ENCODE measurements at places on chromosomes 2 and 18.

- no peak for DNase-seq
Measured at GRCh38 chr2:109594246-109594885, 19.4 kb downstream of the SEPTIN10 start.

GRCh38 chr2:218228366-218229090, 11.5 kb downstream of the ARPC2 start:
- no peak for DNase-seq

- DNase-seq, result no peak
Measured at GRCh38 chr2:83615511-83615910, 843.6 kb downstream of the SUCLG1 start.

DNA sequence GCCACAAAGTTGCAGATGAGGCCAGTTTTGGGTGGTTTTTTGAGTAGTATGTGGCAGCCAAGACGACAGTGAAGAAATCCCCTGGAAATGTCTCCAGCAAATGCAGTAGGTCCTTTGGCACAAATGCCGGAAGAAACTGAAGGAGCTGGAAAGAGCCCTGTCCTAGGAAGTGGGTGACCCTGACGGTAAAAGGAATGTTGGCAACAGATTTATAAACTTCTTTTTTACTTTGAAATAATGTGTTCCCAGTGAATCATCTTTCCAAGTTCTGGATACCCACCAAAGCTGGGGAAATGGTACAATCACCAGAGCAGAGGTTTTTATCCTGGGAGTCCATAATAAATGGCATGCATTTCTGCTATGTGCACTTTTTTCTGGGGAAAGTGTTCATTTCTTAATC, 112.9 kb downstream of the CSRNP3 start:
- no peak for DNase-seq

DNA sequence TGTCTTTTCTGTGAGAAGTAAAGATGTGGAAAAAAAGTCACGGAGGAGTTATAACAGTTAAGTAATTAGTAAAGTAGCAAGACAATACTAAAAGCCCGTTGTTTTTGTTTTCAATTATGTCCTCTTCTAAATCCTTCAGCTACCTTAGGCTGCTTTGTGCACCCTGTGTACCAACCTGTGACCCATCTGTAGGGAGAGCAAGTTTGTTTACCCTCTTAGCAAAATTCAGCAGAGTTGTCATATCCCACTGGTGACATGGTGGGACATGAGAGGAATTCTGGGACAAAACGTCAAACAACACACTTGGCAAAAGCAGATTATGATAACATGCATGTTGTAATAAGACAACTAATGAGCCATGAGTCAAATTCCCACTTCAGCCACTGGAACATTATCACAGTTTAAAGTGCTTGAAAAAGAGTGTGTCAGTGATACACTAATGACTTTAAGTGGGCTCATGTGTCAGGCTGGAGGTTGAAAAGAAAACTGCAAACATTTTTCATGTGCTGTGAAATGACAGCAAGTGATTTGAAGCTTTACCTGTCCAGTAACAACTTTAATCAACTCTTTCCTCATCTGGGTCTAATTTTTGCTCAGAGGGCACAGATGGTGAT, 392.8 kb upstream of the ACVR2A start:
- no peak for DNase-seq

GRCh38 chr18:76410033-76410432, 85.0 kb downstream of the ZNF516 start:
- DNase-seq, result no peak

DNA sequence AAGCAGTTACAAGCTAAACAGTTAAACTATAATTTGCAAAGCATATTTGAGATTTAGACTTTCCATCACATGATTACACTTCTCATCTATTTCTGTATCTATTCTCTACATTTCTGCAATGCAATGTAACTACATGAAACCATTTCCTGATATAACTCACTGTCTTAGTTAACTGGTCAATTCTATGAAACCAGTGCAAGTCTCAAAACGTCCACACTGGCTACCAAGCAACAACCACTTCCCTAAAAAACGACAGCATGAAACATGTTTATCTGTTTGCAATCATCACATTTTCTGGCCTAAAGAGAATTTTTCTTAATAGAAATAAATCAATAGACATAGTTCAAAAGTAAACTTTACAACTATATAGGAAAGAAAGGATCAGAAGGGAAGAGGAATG, 17.4 kb downstream of the FECH start:
- DNase-seq, result no peak

GRCh38 chr2:69773206-69773605, 31.3 kb downstream of the ANXA4 start:
- no peak for DNase-seq

DNA sequence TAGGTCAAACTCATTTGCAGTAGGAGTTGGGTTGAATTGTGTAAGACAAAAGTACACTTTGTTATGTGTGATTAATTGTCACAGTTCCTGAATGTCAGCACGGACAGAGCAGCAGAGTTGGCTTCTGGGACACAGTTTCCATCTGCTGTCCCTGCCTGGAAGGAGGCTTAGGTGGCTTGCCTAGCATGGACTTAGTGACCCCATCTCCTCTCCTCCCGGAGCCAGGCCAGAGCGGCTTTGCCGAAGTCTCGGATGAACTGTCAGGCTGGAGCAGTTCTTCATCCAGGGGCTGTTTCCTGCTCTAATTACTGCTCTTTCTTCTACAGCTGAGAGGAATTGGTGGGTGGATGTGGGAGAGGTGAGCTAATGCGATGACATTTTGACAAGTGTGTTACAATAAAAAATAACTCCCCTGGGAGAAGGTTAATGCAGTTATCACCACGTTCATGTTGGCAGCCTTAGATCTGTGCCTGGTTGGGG, 102.0 kb downstream of the SH3RF3 start:
- no peak for DNase-seq

GRCh38 chr18:44518091-44518615, 162.5 kb upstream of the SETBP1 start:
- DNase-seq, result no peak

DNA sequence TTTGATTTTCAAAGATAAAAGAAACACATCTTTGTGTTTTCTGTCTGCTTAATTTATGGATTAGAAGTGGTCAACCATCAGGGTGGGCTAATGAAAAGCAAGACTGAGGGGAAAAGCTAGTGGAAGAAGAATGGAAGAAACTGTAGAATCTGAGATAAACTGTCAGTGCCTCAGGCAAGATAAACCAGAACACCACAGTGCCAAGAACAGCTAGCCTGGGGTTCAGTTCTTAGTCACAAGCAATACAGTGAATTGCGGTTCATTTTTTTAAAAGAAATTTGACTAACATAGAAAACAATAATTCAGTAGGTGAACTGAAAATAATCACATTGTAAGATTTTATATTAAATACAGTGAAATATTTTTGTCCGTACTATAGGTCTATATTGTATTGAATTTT, 22.0 kb upstream of the LNPK start:
- no peak for DNase-seq

DNA sequence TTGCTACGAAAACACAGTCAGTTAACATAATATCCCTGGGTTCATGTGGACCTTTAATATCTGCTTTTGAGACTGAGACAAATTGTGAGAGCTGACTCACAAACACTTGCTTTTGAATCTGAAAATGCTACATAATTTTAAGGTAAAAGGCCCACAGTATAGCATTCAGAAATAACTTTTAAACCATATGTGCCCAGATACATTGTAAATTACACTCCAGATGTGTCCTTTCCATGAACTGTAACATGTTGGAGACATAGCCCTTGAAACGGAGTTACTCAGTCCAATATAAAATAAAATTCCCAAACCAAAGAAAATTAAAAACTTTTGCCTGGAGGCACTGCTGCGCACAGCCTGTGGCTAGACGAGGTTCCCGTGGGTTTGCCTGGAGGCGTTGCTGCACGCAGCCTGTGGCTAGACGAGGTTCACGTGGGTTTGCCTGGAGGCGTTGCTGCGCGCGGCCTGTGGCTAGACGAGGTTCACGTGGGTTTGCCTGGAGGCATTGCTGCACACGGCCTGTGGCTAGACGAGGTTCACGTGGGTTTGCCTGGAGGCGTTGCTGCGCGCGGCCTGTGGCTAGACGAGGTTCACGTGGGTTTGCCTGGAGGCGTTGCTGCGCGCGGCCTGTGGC, 131.9 kb upstream of the ALKAL2 start:
- no peak for DNase-seq

DNA sequence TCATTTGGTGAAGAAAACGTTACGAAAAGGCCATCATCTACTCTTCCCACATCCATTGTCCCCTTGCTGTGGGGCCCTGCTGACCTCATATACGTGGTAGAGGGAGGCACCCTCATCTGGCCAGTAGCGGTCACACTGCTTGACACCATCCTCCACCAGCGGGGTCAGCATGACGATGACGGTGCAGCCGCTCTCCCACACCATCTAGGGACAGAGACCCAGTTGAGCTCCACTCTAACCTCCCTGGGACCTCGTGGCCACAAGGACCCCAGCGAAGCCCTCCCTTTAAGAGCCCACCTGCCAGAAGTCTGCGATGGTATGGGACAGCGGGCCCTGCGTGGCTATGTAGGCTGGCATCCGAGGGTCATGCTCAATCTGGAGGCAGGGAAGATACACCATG, 13.1 kb downstream of the PTPRN start:
- no peak for DNase-seq

- no peak for DNase-seq
Measured at GRCh38 chr2:9720352-9721093, 89.7 kb upstream of the YWHAQ start.

- DNase-seq, result peak; percentile 40
Measured at GRCh38 chr2:136117391-136117841, 533 bp downstream of the CXCR4 start.

GRCh38 chr2:187916799-187917198, 362.6 kb upstream of the TFPI start:
- DNase-seq, result no peak

- peak; percentile 6 for DNase-seq
Measured at GRCh38 chr2:207330912-207331311, 165.2 kb upstream of the KLF7 start.

DNA sequence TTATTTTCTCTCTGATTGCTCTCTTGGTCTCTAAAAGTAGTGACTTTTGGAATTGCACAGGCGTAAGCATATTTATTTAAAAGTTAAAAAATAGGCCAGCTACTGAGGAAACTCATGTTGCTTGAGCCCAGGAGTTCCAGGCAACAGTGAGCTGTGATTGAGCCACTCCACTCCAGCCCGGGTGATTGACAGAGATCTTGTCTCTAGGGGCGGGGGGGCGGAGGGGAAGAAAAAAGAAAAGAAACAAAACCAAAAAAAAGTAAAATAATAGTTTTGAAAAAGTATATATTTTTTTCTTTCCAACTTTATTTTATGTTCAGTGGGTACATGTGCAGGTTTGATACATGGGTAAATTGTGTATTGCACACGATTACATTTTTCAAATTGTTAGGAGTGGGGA, 18.0 kb upstream of the RAB11FIP5 start:
- no peak for DNase-seq

GRCh38 chr18:67651438-67651837, 134.9 kb upstream of the DSEL start:
- DNase-seq, result no peak

GRCh38 chr2:212979799-212980198, 171.6 kb downstream of the IKZF2 start:
- no peak for DNase-seq

GRCh38 chr18:55858661-55859515, 270.9 kb upstream of the TCF4 start:
- no peak for DNase-seq

GRCh38 chr2:21420553-21421335, 297.0 kb downstream of the TDRD15 start:
- DNase-seq, result no peak

DNA sequence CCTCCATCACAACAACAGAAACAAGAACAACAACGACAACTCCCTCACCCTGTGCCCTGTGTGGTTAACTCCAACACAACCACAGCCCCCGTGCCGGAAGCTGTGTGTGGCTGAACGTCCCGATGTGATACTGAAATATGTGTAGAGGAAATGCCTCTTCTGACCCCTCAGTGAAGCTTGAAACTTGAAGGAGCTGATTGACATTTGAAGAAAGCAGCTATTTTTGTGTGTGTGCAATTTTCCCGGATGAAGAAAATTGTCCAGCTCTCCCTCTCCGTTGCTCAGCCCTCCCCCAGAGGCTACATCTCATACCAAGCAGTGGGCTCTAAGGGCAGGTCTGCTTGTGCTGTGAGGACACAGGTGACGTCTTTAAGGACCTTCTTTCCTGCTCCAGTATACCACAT, 173.8 kb downstream of the ICOS start:
- DNase-seq, result peak; percentile 36

- no peak for DNase-seq
Measured at GRCh38 chr2:225725726-225726125, 326.2 kb downstream of the NYAP2 start.

DNA sequence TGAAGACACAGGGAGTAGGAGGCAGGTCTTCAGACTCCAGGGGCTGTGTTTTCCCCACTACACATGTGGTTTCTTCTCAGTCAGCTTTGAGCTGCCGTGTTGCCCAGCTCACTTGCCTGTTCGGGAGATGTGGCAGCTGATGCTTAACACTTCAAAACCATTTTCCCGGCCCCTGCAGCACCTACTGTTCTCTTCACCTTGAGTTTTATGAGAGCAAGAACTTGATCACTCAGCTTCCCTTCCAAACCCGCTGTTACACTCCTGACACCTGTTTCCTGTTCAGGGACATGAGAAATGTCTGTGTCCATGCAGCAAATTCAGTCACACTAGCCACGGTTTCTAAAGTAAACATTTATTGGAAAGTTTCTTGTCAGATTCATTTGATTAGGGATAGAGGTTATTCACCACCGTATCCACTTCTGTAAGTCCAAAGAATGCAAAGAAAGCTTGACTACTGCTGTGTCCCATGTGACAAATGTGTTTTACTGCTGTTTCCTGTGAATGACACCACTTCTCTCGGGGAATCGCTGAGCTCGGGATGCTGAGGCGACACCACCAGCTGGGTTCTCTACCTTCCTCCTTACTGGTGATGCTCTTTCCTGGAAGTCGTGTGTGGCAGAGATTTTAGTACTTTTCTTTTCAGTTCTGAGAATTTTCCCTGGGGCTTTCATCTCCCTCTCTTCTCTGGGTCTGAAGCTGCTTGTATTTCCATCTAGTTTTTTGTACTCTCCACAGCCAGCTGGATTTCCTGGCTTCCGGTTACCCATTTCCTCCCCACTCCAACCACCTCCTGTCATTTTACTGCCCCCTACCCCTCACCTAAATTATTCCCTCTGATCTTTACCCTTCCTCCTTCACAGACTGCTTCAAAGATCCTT, 91.7 kb downstream of the KLF7 start:
- peak; percentile 28 for DNase-seq

DNA sequence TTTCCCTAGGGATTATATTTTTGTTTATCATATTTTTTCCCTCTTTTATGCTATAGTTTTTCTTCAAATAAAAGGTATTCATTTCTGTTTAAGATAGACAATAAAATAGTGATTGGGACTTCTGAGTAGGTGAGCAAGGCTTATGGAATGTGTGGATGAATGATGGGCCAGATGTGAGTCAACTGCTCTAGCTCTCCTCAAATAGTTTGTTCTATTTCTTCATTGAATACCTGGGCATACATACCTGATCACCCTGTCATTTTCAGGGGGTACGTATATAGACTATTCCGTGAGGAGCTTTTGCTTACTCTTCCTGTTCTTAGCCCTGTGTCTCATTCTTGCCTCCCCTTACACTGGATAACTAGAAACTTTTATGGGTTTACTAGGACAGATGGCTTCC, 41.9 kb downstream of the BABAM2 start:
- DNase-seq, result no peak

GRCh38 chr18:48676756-48677368, 138.0 kb downstream of the CTIF start:
- peak; percentile 40 for DNase-seq
